ENCODE measurements at places on chromosomes 12 and 14.

- no peak for DNase-seq
Measured at GRCh38 chr12:113601656-113602263, 130.1 kb upstream of the LHX5 start.

DNA sequence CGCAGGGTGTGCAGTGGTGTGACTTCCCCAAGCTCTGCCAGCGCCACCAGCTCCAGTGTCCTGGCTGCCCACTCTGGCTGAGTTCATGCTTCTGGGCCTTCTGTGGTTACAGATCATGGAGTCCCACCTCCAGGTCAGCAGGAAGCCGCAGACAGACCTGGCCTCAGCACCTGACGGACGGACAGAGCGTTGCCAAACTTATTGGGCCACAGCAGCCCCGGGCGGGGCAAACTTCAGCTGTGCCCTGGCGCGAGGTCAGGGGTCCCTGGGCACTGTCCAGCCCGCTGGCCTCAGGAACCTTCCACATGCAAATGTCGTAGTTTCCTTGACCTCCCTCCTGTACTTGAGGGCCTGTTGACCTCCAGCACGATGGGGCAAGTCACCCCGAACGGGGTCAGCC lies 11.2 kb downstream of the GPR132 start:
- no peak for DNase-seq

DNA sequence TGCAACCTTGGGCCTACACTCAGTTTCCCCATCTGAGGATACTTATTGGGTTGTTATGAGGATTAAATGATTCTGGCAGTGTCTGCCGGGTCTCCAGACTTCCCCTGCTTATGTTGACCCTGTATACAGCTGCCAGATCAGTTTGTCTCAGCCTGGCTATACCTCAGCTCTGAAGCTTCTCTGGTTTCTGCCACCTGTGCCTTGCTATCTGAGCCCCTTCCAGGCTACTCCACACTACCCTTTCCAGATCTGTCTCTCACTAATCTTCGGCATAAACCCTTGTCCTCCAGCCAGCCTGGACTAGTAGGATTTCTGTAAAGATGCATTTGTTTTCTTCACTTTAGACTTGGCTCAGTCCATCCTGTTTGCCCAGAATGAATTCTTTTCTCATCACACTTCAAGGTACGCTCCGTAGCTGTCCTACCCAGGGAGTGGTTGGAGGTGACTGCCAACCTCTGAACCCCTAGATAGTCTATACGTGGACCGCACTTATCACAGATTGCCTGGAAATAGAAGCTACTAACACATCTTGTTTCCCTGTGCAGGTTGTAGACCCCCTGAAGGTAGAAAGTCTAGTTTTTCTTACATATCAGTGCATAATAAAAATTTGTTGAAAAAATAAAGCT lies 422.4 kb downstream of the RAD51B start:
- no peak for DNase-seq

DNA sequence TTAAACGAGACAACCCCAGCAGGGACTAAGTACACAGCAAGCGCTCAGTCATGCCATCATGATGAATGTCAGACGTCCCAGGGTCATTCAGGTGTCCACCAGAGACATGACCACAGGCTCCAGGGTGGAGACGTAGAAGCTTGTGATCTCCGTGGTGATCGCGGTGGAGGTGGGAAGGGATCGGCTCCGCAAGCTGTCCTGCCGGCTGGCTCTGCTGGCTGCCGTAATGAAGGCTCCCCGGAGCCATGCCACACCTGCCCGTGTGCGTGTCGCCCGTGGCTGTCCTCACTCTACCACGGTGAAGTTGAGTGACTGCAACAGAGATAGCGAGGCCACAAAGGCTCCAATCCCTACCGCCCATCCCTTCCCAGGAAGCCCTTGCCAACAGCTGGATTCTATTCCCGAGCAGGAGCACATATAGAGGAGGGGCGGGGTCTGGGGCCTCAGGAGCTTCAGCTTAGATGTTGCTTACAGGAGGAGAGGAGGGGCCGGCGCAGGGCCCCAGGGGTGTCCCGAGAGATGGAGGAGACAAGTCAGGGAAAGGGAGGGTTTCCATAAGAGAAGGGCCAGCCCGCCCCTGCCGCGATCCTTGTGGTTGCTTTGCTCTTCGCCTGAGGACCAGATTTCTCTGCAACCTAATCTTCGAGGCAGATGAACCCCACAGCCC lies 332.6 kb upstream of the SFSWAP start:
- peak; percentile 40 for DNase-seq

GRCh38 chr12:1330477-1330827 lies 263.9 kb downstream of the FBXL14 start:
- DNase-seq: no peak

DNA sequence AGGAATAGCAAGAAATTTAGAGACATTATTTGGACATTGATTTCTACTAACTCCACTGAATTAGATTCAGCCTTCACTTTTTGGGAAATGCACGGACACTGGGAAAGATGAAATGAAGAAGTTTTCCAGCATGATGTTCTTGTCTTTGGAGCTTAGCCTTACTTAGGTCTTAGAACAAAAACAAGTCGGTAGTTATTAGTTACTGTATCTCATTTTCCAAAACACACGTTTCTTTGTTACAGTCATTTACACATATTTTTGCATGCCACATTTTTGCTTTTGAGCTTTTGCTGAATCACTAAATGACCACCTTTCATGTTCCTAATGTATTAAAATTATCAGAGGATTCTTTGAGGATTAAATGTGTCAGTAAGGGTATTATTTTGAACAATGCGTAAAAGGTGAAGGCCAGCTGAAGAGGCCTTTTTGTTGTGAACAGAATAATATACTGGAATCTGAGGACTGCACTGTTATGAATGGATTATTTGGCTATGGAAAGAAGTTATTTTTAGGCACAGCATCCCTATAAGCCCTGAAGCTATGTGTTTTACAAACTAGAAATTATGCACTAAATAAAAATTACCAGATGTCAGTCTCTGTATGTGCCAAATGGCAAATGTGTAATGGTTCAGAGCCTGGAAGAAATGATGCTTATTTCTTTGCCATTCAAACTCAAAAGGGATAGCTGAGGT lies 138.2 kb downstream of the SRGAP1 start:
- DNase-seq: no peak

GRCh38 chr12:120234643-120235368 lies 30.7 kb downstream of the PXN start:
- peak; percentile 89 for DNase-seq

GRCh38 chr12:127381043-127381668 lies 885.8 kb upstream of the TMEM132C start:
- peak; percentile 72 for DNase-seq

DNA sequence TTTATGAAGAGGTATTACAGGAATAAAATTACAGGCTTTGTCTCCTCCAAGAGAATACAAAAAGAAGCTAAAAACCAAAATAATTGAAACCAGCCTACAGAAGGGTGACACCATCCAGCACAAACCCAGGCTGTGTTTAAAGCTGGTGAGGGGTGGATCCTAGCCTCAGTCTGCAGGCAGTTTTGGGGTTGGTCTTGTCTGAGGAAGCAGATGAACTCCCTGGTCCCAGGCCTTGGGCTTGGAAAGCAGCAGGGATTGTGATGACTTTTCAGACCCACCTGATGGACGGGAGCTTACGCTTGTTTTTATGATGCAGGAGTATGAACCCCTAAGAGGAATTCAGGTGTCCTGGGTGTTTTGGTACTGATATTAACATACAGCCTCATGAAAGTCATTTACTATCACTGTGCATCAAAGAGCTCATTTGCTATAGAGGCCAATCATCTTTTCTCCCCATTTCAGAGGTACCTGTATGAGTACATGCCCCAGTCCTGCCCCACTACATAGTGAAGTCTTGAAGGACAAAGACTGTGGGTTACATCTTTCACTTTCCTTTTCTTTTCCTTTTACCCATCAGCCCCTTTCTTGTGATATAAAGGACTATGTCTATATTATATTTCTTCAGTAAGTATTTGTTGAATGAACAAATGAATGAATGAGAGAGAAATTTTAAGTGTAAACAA lies 18.1 kb downstream of the PRICKLE1 start:
- DNase-seq: no peak

GRCh38 chr12:52604859-52605258 lies 3.6 kb upstream of the KRT72 start:
- peak; percentile 48 for DNase-seq

DNA sequence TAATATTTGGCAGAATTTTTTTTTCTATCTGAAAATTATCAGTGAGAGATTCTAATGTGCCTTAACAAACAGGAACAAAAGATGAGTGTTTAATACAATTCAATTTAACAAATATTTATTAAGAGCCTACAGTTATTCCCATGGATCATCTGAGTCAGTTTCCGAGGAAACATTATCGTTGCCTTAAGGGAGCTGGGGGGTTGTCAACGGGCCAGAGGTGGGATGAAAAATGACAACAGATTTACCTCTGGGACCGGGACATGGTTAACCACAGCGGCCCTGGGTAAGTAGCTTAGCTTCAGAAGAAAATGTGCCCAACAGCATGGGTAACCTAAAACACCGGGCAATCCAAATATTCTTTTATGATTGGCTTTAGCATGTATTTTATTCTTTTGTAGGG lies 113.6 kb downstream of the DAD1 start:
- DNase-seq: no peak

DNA sequence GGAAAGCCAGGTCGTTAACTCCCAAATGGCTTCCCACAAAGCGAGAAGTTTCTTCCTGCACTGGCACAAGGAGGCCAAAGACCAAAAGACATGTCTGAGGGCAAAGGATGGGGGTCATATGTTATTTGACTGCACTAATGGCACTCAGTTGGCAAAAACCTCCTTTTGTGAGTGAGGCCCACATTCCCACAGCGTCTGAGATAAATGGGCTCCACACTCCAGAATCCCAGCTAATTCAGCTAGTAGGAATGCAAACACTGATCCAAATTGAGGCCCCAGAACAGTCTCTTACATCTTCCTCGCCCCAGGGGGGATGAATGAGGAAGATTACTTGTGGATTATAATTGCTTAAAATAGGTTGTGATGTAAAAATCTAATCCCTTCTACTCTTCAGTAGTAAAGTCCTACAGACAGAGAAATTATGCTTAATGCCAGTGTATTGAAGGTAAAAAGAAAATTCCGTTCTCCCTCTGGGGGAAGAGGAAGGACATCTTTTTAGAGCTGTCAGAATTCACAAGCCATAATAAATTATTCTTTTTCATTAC lies 86.4 kb upstream of the PIWIL1 start:
- no peak for DNase-seq

DNA sequence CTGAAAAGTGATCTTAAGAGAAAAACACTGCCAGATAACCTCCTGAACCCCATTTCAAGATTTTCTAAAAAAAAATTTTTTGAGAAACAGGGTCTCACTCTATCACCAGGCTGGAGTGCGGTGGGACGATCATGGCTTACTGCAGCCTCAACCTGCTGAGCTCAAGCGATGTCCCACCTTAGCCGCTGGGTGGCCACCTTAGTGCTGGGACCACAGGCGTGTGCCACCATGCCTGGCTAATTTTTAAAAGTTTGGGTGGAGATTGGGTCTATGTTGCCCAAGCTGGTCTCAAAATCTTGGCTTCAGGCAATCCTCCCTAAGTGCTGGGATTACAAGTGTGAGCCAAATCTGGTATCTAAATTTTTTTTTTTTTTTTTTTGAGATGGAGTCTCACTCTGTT lies 3.4 kb downstream of the PNMA1 start:
- no peak for DNase-seq

DNA sequence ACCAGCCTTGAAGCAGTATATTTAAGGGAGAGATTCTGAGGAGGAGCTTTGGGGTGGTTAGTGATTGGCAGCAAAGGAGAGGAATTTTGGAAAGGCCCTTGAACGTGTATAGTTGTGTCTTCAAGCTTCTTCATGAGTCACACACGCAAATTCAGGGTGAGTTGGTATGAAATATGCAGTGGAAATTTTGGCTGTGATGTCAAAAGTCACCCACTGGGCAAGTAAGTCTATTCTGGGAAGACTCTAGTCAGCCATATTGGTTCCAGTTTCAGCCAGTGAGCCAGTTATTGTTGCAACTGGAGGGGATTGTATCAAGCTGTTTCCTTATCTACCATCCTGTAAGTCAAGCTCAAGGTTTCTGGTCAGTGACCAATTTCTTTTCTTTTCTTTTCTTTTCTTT lies 32.0 kb upstream of the VASH1 start:
- DNase-seq: no peak

DNA sequence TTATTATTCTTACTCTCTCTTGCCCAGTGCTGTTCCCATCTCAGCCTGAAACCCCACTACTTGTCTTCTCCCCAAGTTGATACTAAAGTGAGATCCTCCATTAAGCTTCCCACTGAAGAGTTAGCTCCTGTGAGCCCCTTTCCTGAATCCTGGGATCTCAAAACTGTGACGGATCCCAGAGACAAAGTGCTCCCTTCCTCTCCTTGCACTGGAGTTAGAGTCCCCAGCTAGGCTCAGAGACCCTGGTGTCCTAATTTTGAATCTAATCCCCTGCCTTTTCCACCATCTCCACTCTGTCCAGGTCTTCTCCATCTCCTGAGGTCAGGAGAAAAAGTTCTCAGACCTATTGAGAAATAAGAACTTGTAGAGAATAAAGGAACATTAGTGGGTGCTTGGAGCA lies 17.6 kb upstream of the TBX3 start:
- DNase-seq: no peak

DNA sequence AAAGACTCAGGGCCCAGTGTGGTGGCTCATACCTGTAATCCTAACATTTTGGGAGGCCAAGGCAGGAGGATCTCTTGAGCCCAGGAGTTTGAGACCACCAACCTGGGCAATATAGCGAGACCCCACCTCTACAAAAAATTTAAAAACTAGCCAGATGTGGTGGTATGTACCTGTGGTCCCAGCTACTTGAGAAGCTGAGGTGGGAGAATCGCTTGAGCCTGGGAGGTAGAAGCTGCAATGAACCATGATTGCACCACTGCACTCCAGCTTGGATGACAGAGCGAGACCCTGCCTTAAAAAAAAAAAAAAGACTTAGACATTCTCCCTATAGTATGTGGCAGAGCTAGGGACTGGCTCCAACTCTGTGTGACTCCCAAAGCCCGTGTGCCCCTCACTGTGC lies 2.9 kb downstream of the UBE3B start:
- DNase-seq: no peak

DNA sequence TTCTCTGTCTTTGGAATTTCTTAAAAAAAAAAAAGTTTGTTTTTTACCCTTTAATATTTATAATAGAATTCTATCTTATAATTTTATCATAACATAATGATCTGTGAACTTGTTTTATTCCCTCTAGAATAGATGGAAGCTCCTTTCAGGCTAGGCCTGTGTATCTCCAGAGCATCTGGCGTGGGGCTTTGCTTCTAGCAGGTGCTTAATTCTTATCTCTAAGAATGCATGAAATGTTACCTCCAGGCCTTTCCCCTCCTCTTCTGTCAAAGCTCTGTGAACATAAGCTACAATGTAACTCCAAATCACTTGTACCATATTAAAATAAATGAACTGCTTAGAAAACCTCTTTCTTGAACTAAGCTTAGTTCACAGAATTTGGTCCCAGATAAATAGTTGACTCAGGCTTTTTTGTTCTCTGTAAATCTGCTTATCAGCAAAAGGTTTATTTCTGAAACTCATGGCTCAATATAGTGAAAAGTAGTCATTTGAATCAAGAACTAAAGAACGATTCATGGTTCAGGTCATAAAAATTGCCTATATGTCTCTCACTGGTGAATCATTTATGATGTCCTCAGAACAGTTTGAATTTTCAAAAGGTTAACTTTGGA lies 407.1 kb downstream of the TRHDE start:
- DNase-seq: no peak

- DNase-seq: no peak
Measured at GRCh38 chr12:122838841-122839240, 3.6 kb downstream of the HIP1R start.
